ENCODE measurements at places on chromosomes 6 and 20.
A peak's percentile ranks its signal among the peaks of the same experiment; 100 is the strongest.

- no peak for DNase-seq
These were observed 412.2 kb downstream of the UTRN start for GRCh38 chr6:144697369-144697760.

GRCh38 chr20:13302647-13303450, 81.8 kb downstream of the ISM1 start:
- DNase-seq, result peak; percentile 16

GRCh38 chr20:49557449-49557848, 10.5 kb downstream of the PTGIS start:
- no peak for DNase-seq

GRCh38 chr20:991850-992249, 10.3 kb downstream of the RSPO4 start:
- no peak for DNase-seq

DNA sequence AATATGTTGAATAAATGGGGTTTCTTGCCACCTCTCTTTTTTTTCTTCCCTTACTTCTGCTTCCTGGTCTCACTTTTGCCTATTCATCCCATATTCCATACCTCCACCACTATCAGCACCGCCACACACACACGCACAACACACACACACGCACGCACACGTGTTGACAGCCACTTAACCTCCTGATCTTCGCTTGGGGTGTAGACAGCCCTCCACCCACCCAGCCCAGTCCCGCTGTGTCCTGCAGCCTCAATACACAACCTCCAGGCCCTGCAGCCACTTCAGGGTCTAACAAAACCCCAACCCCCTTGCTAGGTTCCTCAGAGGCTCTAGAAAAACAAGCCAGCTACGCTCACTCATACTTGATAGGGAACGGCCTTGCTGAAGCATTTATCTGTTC, 72.3 kb downstream of the LINC00237 start:
- no peak for DNase-seq

DNA sequence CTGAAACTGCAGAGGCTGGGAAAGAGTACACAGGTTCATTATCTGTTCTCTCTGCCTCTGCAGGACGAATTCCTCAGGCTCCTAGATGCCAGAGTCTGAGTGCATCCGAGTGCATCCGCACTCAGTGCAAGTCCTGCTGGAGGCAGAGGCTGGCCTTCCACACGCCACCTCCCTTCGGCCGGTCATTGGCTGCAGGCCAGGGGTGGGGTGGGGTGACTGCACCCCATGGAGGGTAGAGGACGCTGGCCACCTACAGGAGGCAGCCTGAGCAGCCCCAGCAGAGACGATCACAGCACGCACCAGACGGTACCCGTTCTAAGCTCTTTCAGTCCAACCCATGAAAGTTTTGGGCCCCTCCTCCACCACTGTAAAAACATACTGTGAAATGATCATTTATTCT, 11.7 kb downstream of the SFT2D1 start:
- DNase-seq, result no peak

DNA sequence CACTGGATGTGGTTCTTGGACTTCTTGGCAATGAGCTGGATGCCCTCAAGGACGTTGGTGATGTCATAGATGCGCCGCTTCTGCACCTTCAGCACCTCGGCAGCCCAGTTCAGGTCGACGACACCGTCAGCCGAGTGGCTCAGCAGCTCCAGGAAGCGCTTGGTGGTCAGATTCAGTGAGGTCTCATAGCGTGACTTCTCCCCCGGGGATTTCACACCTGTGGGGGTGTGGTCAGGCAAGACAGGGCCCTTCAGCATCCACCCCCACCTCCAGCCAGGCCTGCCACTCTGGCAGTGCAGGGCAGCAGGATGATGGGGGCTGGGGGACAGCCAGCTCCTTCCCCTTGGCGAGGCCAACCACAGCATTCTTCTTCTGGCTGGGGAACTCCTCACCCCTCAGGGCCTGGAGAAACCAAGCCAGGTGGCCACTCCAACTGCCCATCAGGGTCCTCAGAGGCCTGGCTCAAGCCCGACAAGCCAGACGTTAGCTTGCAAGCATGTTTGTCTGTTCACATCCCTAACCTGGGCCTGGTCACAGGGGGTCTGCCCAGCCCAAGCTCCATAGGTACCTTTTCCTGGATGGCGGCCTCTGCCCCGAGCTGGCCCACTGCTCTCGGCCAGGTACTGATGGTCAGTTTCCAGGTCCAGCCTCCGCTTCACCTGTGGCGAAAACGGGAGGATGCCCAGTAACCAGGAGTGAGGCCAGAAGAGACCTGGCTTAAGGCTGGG, 5.7 kb upstream of the NECAB3 start:
- no peak for DNase-seq

- no peak for DNase-seq
These were observed 35.2 kb downstream of the RAB22A start for GRCh38 chr20:58344741-58345140.

GRCh38 chr6:2970034-2970685, 1.2 kb downstream of the SERPINB6 start:
- DNase-seq, result no peak

GRCh38 chr6:170222498-170223471, 68.1 kb downstream of the DLL1 start:
- no peak for DNase-seq

DNA sequence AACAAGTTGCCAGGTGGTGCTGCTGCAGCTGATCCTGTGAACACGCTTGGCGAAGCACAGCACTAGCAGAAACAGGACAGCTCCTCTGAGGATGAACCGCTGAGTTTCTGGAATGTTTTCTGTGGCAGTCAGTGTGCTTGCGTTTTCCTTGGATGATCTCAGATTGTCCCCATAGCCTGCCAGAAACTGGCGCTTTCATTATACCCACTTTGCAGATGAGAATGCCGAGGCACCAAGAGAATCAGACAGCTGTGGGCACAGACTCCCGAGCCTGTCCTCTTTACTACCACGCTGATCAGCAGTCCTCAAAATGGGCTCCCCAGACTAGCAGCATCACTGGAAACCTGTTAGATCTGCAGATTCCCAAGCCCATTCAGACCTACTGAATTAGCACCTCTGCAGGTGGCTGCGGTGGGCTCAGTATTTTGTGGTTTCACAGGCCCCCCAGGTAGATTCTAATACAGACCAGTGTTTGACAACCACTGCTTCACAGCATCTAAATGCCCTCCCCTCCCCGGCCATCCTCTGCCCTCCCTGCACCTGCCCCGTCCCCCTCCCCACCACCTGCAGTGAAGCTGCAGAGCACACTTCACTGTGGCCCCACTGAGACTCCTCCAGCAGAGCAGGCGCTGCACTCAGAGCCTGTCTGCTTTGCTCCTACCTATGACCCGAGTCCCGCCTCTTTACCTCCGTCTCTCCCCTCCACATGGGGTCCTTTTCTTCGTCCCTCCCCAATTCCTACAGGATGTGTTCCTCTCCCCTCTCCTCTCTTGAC, 29.6 kb downstream of the SPATA2 start:
- DNase-seq, result no peak

DNA sequence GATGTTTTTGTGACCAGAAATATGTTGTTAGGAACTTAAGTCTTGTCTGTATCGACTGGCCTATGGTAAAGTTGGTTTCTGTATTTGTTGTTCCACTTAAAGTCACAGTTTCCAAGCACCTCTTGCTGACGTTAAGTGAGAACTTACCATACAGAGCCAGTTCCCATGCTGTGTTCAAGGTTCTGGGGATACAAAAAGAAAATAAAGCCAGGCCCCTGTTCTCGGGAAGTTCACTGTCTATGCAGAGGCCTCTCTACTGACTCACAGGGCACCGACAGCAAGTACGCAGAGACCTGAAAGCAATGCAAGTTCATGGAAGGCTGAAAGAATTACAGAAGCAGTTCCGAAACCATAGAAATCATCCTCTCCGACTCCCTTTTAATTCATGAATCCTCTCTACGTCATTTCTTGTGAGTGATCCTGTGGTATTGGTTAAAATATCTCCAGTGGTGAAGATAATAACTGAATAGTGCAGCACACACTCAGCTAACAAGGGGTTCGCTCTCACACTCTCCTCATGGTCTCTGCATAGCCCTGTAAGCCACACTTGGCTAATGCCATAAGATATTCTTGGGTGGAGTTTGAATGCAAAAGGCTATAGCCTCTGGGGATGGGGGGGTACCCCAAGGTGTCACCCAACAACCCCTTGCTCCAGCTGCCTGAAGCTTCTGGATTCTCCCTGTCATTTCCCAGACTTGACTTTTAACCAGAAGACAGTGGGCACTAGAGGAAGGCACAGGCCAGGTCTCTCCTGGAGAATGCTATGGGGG, 91.2 kb upstream of the EXOC2 start:
- DNase-seq, result no peak

DNA sequence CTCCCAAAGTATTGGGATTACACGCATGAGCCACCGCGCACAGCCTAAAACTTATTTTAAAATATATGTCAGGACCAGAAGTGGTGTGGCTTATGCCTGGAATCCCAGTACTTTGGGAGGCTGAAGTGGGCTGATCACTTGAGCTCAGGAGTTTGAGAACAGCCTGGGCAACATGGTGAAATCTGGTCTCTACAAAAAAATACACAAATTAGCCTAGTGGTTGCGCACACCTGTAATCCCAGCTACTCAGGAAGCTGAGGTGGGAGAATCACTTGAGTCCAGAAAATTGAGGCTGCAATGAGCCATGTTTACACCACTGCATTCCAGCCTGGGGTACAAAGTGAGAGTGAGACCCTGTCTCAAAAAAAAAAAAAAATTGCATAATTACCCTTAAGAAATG, 13.7 kb downstream of the PXT1 start:
- no peak for DNase-seq

DNA sequence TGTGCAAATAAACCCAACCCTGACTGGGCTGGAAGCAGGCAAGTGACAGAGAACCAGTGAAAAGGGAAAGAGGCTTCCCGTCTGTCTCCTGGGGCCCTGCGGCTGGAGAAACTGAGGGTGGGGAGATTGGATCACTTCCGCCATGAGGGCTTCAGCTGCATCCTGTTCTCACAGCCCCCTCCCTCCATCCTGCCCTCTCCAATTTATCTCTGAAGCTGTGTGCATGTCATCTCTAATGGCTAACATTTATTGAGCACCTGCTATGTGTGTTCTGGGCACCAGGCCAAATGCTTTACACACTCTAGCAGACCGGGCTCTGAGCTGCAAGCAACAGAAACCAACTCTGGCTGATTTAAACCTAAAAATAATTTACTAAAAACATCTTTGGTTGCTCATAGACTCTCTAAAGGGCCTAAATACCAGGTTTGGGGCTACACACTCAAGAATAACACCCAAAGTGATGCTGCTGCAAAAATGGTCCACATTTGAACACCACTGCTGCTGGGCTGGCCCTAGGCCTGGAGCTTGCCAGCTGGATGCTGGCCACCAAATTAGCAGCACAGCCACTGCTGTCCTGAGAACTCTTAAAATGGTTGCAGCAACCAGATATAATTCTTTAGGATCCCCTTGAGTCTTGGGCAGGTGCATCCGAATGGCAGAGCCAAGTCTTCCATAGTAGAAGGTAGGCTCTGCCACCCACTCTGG, 123.6 kb upstream of the LRFN2 start:
- no peak for DNase-seq

DNA sequence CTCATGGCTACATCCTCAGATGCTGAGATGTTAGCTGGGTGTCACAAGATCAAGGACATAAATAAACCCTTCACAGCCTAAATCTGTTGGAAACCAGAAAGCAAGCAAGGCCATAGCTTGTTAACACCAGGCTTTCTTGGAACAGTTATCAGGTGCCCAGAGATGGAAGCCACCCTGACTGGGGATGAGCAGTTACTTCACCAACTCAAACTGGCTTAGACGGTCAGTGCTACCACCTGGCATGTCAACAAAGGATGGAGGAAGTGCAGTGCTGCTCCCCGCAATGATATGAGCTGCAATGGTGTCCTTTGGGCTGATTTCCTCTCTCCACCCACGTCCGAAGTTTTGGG, 28.9 kb upstream of the SMIM29 start:
- no peak for DNase-seq

DNA sequence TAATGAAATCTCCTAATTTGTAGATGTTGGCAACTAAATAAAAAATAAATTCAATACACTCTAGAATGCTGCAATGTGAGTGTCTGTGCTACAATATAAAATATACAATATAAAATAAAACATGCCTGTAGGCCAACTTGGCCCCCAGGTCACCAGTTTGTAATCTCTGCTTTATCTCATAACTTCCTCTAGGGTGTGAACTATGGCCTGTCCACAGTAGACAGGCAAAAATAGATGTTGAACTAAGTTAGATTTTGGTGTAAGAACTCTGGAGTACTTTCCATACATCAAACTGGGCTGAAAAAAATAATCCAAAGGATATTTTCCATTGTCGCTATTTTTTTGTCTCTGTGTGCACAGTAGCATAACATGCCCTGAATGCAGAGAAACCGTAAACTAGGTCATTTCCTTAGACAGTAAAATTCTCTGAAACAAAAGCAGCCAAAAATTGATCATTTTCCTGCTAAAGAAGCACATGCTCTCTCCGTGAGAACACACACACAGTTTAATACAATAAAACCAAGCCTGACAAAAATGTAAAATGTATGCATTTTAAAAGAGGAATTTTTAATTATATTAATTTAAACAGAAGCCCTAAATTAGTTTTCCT, 98.5 kb upstream of the ZFP64 start:
- DNase-seq, result no peak

GRCh38 chr6:110810896-110811586, 4.2 kb downstream of the CDK19 start:
- no peak for DNase-seq

GRCh38 chr6:167435209-167435728, 110.4 kb downstream of the TTLL2 start:
- DNase-seq, result no peak

GRCh38 chr6:7164536-7165001, 56.8 kb downstream of the RREB1 start:
- no peak for DNase-seq

- DNase-seq, result no peak
These were observed 11.3 kb downstream of the CST7 start for GRCh38 chr20:24960302-24960801.

DNA sequence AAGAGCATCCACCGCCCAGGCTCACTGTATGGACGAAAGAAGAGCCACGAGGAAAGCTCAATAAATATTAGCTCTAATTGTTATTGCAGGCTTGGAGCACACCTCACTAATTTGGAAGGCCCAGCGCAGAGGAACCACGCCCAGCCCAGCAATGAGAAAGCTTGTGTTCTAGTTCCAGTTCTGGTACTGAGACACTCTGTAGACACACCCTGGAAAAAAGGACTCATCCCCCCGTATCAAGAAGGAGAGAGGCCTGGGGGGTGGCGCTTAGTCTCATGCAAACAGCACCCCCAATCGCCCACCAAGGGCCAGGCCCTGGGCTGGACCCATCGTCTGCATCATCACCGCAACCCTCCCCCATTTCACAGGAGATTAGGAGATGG, 156.9 kb downstream of the BMP7 start:
- no peak for DNase-seq

DNA sequence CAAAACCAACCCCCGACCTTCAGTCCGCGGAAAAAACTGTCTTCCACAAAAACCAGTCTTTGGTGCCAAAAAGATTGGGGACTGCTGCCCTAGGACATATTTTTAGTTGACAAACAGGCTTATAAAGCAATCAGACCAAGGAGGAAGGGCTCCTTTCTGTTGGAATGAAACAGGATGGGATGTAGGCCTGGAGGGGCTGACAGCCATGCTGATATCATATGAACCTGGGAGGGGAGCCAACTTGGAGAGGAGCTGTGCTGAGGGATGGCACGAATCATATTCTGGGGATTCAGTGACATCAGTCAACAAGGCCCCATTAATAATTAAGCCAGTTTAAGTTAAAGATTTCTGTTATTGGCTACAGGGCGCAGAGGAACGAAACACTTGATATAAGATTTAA, 225.4 kb upstream of the TSHZ2 start:
- DNase-seq, result no peak
